ENCODE measurements at places on chromosomes 7 and 10.

DNA sequence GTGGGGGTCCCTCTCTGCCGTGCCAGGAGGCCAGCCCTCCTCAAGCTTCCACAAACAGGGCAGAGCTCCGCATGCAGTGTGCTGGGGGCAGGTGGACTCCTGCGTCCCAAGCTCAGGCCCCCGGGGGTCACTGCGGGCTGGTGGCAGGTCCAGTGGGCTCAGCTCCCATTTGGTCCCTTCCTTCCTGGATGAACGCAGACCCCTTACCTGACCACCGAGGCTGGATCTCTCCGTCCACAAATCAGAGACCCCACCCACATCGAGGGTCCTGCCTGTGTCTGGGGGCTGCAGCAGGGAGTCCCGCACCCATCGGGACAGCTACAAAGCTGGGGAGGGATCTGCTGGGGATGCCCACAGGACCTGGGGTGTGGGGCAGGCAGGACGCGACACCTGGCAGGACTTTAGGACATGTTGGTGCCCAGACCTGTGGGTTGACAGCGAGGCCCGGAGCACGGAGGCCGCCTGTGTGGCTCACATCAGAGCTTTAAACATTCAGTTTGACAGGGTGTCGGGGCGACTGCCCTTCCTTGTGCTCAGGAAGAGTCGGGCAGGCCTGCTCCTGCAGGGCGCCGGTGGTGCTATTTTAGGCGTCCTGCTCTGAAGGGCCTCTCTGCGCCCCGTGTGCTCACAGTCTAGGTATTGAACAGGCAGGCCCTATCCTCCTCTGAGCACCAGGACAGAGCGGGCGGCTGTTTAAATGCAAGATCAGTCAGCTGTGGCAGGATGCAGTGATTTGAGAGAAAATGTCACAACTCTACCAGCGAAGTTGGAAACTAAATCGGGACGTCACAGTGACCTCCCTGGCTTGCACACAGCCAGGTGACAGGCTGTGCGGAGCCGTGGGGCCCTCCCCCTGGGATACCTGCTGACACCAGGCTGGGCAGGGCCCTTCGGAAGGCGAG is 15.9 kb upstream of the CFAP46 start:
- no peak for DNase-seq

GRCh38 chr10:112820320-112820719 is 129.7 kb upstream of the TCF7L2 start:
- DNase-seq = no peak

DNA sequence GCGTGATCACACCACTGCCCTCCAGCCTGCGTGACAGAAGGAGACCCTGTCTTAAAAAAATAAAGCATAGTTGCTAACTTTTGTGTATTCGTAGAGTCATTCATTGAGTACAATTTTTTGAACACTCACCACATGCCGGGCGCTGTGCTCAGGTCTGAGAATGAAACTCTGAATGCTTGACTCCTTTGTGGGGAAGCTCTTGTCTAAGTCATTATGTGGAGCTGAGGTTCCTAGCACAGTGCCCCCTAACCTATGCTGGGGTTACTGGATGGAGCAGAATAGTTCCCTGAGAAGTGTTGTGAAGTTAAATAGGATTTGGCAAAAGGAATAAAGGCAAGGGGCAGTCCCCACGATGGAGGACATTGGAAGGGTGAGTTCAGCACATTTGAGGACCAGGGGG is 123.3 kb downstream of the CELF2 start:
- DNase-seq = no peak

GRCh38 chr10:118595598-118596425 is at the start of gene PRLHR:
Gene PRLHR (minus strand): TSS chr10:118595648. CDS start chr10:118595244, 404 bp downstream.
- no peak for DNase-seq

DNA sequence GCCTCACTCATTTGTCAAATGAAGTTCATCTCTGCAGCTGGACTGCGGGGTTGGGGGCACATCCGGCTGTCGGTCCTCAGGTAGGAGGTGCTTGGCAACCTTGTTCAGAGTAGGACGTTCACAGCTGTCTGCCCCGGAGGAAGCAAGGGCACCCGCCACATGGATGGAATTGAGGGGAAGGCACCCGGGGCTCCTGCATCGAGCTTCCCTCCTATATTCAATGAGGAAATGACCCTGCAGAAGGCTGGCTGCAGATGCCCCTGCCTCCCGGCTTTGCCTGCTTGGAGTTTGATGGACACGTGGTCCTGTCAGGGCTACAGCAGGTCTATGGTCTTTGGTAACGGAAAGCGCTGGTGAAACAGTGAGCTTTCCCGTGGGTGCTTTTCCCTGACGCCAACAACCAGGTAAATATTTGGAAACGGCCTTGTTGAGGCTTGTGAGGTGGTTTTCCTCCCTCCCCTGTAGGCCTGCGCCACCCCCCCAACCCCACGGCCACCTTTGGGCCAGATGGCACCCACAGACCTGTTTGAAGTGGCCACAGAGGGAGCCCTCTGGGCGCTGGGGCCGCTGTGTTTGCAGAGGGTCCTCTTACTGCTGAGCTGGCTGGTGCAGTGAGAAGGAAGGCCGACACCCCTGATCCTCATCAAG is 32.9 kb downstream of the HTRA1 start:
- no peak for DNase-seq

- no peak for DNase-seq
Measured at GRCh38 chr10:784403-785088, 95.1 kb upstream of the DIP2C start.

DNA sequence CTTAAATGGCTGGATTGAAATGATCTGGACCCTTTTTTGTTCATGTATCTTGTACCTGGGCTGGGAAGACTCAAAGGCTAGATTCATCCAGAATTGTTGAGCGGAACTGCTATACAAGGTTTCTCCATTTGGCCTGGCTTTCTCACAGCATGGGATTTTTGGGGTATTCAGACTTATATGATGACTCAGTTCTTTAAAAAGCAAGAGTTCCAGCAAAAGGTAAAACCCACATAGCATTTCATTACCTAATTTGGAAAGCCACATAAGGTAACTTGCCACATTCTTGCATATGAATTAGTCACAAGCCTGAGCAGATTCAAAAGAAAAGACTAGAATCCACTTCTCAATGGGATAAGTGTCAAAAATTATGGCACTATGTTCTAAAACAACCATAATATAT is 137.4 kb downstream of the HGF start:
- no peak for DNase-seq

DNA sequence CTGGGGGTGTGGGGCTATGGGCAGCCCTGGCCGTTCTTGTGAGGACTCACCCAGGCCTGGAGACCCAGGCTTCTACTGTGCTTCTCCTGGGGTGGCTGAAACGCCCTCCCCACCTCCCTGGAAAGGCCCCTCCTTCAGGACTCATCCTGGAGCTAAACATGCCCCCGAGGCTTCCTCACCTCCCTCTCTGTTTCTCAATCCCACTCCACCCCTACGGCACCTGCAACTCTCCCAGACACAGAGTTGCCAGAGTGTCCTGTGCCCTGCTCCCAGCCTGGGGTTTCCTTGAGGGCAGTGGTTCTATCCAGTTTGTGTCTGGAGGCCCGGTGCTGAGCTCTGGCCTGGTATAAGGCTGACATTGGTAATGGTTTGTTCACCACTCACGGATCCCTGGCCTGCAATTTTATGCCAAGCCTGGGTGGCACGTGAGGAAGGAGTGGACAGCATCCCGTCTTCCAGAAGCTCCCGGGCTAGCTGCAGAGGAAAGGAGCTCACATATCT is 68.0 kb downstream of the GRID1 start:
- DNase-seq = no peak

- no peak for DNase-seq
Measured at GRCh38 chr10:119253433-119254174, 46.2 kb downstream of the GRK5 start.

GRCh38 chr10:44680764-44681163 is 230.4 kb upstream of the TMEM72 start:
- DNase-seq = no peak

DNA sequence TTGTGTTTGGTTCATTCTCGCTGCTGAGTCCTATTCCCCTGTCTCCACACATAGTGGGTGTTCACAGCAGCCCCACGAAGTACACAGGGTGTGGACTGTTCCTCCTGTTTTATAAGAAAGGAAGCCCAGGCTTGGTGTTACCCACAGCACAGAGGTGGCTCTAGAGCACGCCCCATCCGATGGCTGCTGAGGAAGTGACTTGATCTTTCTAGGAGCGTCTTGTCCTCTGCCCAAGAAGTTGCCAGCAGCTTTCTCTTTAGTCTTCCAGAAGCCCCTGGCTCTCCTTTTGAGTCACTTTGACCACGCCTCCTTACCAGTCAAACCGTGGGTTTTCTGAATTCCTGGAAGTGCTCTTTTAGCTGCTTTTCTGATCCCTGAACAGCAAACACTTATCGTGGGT is 94.0 kb downstream of the GRK5 start:
- peak; percentile 66 for DNase-seq

DNA sequence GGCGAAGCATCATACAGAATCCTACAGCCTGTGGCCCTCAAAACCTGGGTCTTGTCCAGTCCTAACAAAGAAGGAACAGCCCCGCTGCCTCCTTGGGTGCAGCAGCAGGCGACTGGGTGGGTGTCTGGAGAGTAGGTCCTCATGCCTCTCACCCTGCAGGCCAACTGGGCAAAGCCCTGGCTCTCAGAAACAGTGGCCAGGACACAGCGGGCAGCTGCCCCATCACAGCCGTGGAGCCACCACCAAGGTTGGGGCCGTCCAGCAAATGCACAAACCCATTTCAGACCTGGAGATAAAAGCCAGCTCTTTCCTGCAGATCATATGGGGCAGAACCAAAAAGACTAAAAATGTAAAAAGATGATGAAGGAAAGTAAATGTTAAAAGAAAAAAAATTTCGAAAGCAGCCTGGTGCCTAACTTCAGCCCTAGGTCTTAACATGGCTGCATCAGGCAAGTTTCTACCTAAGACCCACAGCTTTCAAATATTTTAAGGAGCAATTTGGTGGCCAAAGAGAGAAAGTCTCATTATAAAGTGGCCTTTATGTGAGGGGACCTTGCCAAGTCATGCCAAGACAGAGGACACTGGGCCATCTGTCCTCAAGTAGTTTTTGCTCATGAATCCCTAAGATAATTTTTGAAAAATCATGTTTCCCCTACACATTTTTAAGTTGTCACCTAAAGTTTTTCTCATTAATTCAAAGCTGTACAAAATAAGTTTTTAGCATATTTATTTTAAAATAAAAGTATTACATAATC is 142.1 kb downstream of the PAXIP1 start:
- no peak for DNase-seq

GRCh38 chr10:78115135-78115853 is 81.6 kb downstream of the RPS24 start:
- no peak for DNase-seq

- DNase-seq = no peak
Measured at GRCh38 chr10:88097536-88097935, 234.1 kb downstream of the PTEN start.

DNA sequence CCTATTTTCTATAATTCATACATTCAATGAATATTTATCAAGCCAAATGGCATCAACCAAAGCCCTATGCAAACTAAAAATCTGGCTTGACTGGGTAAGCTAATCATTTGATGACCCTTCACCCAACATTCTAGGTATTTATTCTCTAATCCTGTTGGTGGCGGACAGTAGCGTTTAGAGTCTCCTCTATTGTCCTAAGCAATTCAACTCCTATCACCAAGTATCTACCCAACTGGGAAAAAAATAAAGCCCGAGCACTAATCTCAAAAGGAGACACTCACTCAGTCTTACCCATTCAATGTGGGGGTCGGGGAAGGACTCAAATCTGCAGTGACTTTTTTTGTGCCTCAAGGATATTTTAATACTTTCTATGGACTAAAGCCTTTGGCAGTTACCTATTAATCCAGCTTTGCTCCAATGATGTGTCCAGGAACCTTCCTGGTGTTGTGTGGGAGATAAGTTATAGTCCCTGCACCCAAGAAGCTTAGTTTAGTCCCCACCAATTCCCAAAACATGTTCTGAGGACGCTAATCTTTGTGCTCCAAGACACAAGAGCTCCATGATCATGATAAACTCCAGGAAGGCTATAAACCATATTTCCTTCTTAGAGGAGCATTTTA is 30.6 kb downstream of the DNMBP start:
- no peak for DNase-seq

GRCh38 chr7:139669106-139670061 is 108.4 kb downstream of the HIPK2 start:
- no peak for DNase-seq

GRCh38 chr7:79320741-79321473 is 132.6 kb downstream of the MAGI2 start:
- no peak for DNase-seq

- DNase-seq = no peak
Measured at GRCh38 chr7:4726566-4726965, 44.5 kb downstream of the FOXK1 start.

- no peak for DNase-seq
Measured at GRCh38 chr10:7202793-7203355, 208.0 kb downstream of the SFMBT2 start.

- no peak for DNase-seq
Measured at GRCh38 chr10:24455447-24455846, 246.5 kb downstream of the KIAA1217 start.

GRCh38 chr10:110671788-110672579 is 27.8 kb downstream of the RBM20 start:
- DNase-seq = peak; percentile 79

GRCh38 chr7:3068530-3068929 is 24.9 kb upstream of the CARD11 start:
- DNase-seq = peak; percentile 79

DNA sequence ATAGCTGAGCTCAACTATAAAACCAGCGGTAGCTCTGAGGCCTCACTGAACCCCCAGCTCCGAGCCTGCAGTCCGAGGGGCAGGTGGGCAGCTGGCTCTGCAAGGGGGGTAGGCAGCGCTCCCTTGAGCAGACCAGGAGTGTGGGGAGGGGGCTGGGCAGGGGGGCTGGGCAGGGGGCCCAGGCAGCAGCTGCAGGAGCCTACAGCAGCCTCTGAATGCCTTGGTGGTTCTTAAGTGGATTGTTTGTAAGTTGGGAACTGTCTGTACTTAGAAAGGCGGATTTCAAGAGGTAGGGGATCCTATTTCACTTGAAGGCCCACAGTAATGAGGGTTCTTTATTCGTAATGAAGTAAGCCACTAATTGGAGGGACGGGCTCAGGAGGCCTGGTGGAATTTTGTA is 72.3 kb downstream of the ICA1 start:
- no peak for DNase-seq

GRCh38 chr10:72285972-72286521 is 12.3 kb downstream of the DDIT4 start:
- no peak for DNase-seq

DNA sequence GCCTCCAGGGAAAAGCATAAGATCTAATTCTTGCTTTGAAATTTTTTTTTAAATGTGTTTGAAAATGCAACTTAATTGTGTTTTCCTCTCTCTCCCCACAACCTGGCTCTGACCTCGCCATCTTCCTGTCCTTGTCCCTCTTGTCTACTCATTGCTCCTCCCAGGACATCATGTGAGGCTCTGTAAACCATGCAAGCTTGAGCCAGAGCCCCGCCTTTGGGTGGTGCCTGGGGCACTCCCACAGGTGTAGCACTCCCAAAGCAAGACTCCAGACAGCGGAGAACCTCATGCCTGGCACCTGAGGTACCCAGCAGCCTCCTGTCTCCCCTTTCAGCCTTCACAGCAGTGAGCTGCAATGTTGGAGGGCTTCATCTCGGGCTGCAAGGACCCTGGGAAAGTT is 9.8 kb upstream of the CDHR1 start:
- no peak for DNase-seq

DNA sequence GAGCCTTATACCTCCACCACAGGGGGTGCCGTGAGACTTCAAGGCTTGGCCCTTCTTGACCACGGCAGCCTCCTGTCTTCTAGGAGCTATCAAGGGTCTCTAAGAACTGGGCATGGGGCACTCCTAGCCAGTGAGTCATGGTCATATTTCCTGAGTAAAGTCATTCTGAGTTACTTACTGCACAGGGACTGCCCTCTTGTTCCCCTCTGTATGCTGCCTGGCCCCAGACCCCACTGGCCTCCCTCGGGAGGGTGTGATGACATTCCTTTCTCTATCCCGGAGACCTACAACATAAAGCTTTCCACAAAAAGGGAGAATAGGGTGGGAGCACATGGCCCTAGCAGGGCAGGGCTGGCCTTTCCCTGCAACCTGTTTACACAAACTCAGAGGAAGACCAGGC is 21.4 kb downstream of the DPCD start:
- DNase-seq = no peak

All from B cell (primary cell).